Stimulated activated CD8-positive, alpha-beta memory T cell treated with anti-CD3 and anti-CD28 coated beads, Interleukin-4, amount 100 ng/mL, for 1 hour (primary cell): ENCODE measurements at places on chromosomes 1 and 21.

GRCh38 chr1:147083919-147084272, 88.4 kb downstream of the PRKAB2 start:
- no peak for DNase-seq

DNA sequence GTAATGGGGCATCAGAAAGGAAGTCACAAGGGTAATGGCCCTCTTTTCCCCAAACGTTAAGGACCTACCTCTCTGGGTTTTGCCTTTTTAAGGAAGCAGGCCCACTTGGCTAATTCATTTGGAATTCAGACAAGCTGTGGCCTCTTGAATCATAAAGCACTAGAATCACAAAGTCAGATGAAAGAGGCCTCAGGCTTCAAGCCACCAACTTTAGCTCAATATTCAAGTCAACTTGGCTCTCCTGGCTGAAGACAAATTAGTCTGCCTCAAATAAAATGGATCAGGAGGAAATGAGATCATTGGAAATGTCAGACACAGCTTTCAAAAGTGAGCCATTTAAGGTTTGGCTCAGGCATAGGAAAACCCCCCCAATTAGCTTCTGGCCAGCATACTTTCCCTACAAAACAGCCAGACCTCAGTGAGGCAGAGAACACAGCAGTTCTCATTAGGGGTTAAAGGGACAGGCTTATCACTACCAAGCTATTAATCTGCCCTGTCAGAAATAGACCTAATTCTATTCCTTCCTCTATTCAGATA, 34.3 kb downstream of the SLC35D1 start:
- no peak for DNase-seq

DNA sequence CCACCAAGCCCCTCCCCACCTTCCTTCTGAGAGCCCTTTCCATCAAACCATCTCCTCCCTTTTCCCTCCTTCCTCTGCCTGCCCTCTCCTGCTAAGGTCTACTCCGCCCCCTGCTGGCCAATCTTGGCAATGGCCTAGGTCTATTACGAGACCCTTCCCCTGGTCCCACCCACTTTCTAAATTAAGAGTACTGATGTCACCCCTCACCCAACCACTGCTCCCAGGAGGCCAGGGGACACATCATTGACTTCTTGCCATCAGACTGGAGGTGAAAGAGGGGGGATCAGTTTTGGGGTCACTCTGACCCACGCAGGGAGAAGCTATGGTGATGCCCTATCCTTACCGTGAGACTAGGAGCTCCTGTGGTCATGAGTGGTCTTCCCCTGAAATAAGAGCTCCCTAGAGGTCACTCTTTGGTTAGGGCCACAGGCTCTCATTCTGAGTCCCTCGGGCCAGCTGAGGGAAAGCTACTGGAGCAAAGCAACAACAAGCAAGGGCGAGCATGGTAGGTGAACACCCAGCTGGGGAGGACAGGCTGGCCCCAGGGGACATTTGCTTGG, 34.6 kb upstream of the S100A7 start:
- DNase-seq: peak; percentile 29

GRCh38 chr1:89005286-89006151, 13.1 kb upstream of the KYAT3 start:
- DNase-seq: no peak

GRCh38 chr1:158163000-158163947, 17.4 kb upstream of the CD1D start:
- DNase-seq: no peak
